ENCODE measurements at places on chromosomes 2 and 18.

- DNase-seq = no peak
Observed at GRCh38 chr2:8841932-8842331, 4.5 kb upstream of the KIDINS220 start.

DNA sequence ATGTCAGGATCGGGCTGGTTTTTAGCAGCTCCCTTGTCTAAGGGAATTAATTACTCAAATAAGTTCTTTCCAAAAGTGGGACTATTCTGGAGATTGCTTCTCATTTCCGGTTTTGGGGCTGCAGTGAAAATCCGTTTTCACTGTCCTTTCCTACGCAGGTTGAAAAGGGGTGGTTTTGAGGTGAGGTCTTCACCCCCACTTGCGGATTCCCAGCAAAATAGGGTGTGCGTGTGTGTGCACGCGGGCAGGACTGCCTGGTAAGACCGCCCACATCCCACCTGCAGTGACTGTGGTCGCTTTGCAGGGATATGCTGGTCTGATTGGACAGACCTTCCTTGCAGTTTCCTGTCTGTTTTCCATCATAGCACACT lies 472 bp upstream of the PLEKHM3 start:
- DNase-seq = no peak

DNA sequence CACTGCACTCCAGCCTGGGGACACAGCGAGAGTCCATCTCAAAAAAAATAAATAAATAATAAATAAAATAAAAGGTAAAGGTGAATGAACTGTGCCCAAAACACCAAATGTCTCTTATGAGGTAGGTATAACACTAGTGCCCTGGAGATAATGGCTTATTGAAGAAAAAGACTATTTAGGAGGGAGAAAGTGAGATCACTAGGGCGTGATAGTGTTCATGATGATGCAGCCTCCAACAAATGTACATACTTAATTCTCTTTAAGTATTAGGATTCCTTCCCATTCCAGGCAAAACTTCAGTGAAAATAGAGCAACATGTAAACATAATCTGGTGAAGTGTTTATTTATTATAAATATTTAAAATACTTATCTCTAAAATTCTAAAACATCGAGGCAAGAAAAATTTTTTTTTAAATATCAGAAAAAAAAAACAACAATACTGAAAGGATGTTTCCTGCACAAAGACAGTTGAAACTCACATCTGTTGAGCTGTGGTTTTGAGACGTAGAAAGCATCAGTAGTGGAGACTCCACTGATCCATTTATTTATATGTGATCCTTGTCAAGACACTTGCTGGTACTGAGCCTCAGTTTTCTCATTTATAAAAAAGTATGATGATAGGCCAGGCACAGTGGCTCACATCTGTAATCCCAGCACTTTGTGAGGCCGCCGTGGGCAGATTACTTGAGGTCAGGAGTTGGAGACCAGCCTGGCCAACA lies 183.3 kb downstream of the LRP1B start:
- DNase-seq = no peak

GRCh38 chr2:121771976-121772742 lies 16.7 kb downstream of the TSN start:
- peak; percentile 69 for DNase-seq

GRCh38 chr2:209790066-209790728 lies 18.6 kb downstream of the UNC80 start:
- no peak for DNase-seq

- no peak for DNase-seq
Observed at GRCh38 chr18:23433360-23433759, 19.7 kb upstream of the RIOK3 start.
